PC-3 (cell line): ENCODE measurements at places on chromosomes 11 and 22.

GRCh38 chr11:95891423-95892170 is 32.3 kb downstream of the MTMR2 start:
- DNase-seq, result no peak

DNA sequence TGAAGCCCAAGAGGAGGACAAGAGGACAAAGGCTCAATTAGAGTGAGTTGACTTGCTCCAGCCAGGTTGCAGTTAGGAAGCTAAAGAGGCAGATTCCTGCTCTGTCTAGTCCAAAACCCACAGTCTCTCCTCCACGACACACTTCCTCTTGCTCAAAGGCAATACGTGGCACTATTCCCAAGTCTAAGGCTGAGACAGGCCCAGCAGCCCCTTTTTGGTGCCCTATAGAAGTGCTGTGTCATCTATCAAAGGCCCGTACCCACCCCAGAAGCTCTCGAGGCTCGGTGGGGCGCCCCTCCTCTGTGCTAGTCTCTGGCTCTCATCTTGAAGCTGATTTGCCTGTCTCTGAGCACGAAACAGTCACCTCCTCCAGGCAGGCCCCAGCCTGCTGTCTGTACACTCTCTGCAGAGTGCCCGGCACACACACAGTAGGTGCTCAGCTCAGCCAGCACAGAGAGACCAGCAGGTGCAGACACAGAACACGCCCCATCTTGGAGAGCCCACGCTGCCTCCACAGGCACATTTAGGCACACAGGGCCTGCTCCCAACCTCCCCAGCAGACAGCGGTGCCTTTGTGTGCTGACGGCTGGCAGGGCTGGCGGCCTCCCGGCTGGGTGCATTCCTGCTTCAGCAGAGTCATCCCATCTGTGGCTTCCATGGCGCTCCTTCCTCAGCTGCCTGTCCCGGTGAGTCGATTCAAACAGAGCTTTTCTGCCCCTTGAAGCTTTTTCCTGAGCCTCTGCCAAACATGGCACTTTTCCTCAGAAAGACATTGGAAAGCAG is 52.8 kb downstream of the MYH9 start:
- DNase-seq, result peak; percentile 41

- DNase-seq, result peak; percentile 15
Observed at GRCh38 chr11:132234878-132235277, 864.5 kb downstream of the NTM start.

DNA sequence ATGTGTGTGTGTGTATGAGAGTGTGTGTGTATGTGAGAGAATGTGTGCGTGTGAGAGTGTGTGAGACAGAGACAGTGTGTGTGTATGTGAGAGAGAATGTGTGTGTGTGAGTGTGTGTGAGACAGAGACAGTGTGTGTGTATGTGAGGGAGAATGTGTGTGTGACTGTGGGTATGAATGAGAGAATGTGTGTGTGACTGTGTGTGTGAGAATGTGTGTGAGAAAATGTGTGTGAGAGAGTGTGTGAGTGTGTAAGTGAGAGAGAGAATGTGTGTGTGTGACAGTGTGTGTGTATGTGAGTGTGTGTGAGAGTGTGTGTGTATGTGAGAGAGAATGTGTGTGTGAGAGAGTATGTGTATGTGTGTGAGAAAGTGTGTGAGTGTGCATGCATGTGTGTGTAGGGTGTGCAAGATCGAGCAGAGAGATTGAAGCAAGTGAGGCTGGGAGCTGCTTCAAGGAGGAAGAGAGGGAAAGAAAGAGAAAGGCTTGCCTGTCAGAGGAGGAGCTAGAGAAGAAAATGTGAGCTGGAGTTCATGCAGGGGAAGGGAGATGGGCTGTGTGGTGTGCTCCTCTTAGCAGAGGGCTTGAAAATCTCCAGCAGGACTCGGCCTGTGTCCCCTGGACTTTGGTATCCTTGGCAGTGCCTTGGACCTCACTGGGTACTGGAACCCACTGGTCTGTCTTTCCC is 27.7 kb upstream of the TP53I11 start:
- no peak for DNase-seq

DNA sequence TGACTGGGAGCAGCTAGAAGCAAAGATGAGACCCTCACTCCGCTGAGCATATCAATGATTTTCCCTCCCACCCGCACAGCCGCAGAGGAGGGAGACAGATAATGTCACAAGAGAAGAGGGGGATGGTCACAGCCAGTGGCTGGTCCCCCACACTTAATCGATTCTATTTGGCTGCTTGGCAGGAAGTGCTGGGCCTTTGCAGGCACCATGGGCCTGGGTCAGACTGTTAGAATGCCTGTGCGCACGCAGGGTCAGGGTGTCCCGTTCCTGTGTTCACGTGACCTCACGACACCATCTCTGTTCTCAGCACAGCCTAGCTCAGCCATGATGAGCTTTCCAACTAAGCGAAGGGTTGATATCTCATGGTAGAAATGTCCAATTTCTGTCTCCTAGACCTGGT is 107.0 kb downstream of the MYO18B start:
- DNase-seq, result no peak

- DNase-seq, result peak; percentile 91
Observed at GRCh38 chr11:62012832-62013461, 45.5 kb upstream of the FTH1 start.

GRCh38 chr11:128709402-128709801 is 15.5 kb downstream of the FLI1 start:
- peak; percentile 95 for DNase-seq

GRCh38 chr11:45933131-45933831 is 10.8 kb downstream of the LARGE2 start:
- peak; percentile 21 for DNase-seq

DNA sequence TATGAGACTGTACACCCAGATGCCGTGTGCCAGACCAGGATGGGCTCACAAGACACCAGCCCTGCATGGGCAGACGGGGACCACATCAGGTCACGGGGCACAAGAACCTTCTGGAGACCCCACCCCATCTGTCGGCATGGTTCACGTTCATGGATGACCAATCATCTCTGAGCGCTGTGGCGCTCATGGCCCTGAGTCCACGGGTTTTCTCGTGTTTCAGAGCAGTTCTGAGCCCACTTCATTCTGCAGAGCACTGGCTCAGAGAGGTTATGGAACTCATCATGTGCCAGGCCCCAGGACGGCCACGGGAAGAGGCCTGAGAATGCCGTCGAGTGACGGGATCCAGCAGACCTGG is 63.0 kb upstream of the PPARA start:
- no peak for DNase-seq
